ENCODE measurements at places on chromosomes 4 and X. TPM values are rescaled to one million over a fixed set of nuclear protein-coding genes. Genes with fewer than 3 reads are reported as not detected.

DNA sequence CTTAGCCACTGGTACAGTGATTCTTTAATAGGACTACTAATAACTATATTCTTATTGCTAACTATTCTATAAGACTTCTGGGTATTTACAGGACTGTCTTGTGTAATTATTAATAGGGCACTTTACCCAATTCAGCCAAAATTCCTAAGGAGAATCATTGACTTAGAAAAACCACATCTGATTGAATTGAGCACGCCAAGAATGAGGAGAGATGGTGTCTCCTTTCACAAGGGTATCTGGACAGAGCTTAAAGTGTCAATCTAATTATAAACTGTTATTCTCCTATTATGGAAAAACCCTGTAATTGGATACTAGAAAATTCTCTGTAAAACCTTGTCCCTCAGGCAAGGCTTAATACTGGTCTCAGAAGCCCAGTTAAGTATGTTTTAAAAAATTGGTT, 111.1 kb upstream of the TLL1 start:
- H3K27ac ChIP-seq: no peak overlapping the region
- DNase-seq: peak; percentile 10
- no peaks in the 10 kb centered on the region for H3K36me3 ChIP-seq
- no peaks in the 10 kb centered on the region for H3K4me1 ChIP-seq
- H3K4me3 ChIP-seq: no peak overlapping the region

SNCA gene
- total RNA-seq: 46.6 TPM

RIBC1 gene
- 0.33 TPM for total RNA-seq

- DNase-seq: peak; percentile 74
- H3K27ac ChIP-seq: peak overlapping the region; percentile 67
- no peaks in the 10 kb centered on the region for H3K27me3 ChIP-seq
- no peaks in the 10 kb centered on the region for H3K36me3 ChIP-seq
Measured at GRCh38 chr4:145533001-145533400, 51.3 kb downstream of the SMAD1 start.

- H3K36me3 ChIP-seq: peaks cover 9% of the 10 kb centered on the region
- peak; percentile 68 for DNase-seq
- H3K27me3 ChIP-seq: no peaks in the 10 kb centered on the region
- peak overlapping the region; percentile 88 for H3K4me3 ChIP-seq
Measured at GRCh38 chr4:110196206-110196870, 2.1 kb downstream of the ELOVL6 start.

Measured in SJCRH30 (cell line).